ENCODE measurements at places on chromosomes 3 and 15.

- DNase-seq, result no peak
These were observed 59.1 kb downstream of the RGMA start for GRCh38 chr15:93029836-93030429.

GRCh38 chr3:11085093-11085840 is 69.0 kb upstream of the HRH1 start:
- DNase-seq, result no peak

- DNase-seq, result no peak
These were observed 30.1 kb downstream of the FOXL2 start for GRCh38 chr3:138916824-138917223.

- no peak for DNase-seq
These were observed 17.2 kb downstream of the SYNPR start for GRCh38 chr3:63295356-63295755.

- DNase-seq, result no peak
These were observed 493.3 kb downstream of the FOXP1 start for GRCh38 chr3:71090207-71090606.

Data from stimulated activated CD8-positive, alpha-beta memory T cell treated with anti-CD3 and anti-CD28 coated beads, Interleukin-15, amount 100 ng/mL, for 24 hours (primary cell).